ENCODE measurements at places on chromosomes 7 and 10.
A peak's percentile ranks its signal among the peaks of the same experiment; 100 is the strongest.

GRCh38 chr10:77012812-77013500 is 624.7 kb downstream of the KCNMA1 start:
- no peak for DNase-seq

- no peak for DNase-seq
Observed at GRCh38 chr7:85103962-85104361, 82.9 kb downstream of the SEMA3D start.

DNA sequence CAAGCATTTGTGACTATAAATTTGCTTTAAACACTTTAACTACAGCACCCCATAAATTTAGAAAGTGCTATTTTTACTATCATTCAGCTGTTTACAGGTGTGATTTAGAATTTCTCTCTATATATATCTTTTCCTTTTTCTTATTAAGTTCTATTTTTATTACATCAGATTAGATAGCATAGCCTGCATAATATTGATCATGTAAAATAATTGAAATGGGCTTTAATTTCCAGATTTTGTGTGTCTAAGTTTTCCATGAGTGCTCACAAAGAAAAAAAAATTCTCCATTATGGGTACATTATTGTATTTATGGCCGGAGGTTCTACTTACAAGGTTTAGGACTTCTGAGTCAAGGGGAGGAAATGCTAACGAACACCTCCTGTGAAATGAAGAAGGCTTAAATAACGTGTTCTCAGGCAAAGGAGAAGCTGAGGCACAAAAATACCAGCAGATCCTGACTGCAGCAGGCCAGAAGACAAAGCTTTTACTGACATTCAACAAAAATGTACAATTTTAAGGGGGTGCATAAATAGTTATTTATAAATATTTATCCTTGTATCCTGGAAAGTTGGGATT is 114.2 kb downstream of the RNF133 start:
- DNase-seq = no peak

DNA sequence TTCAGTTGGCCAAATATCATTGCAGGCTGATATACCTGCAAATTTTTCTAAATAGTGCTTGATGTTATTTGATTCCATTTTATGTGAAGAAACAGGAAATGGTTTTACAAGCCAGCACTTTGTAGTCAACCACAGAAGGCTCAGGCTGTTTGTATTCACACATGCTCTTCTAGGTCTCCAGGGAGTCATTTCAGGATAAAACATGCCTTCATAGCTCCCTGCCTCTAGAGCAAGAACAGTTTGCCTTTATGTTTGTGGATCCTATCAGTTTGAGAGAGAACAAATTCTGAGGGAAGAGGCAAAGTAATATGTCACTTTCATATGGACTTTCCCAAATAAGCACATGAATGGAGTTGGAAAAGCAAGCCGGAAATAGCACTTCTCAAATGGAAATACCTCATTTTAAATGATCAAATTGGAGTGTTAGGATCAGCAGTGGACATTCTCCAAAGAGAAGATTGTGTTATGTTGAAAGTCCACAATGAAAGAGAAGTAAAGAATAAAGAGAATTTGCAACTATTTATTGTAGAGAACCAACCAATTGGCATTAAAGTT is 277.6 kb downstream of the KCND2 start:
- no peak for DNase-seq

- no peak for DNase-seq
Observed at GRCh38 chr7:95501261-95501832, 15.6 kb downstream of the ASB4 start.

DNA sequence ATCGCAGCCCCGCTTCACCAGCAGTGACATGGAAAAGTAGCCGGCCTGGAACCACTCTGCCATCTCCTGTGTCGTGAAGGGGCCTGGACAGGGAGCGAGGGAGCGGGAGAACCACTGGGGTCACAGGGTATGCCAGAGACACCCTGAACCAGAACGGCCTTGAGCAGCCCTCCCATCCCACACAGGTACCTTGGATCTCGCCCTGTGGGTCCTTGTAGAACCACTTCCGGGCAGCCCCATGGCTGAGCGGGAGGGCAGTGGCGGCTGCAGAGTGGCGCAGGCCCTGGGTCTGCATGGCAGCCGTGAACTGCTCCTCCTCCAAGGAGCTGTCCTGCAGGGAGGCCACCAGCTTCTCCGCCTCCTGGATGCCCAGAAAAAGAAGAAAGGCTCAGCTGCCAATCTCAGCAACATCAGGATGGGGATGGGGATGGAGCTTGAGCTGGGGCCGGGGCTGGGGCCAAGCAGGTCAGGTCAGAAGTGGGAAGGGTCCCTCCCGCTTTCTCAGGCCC is 9.5 kb downstream of the GIGYF1 start:
- no peak for DNase-seq

DNA sequence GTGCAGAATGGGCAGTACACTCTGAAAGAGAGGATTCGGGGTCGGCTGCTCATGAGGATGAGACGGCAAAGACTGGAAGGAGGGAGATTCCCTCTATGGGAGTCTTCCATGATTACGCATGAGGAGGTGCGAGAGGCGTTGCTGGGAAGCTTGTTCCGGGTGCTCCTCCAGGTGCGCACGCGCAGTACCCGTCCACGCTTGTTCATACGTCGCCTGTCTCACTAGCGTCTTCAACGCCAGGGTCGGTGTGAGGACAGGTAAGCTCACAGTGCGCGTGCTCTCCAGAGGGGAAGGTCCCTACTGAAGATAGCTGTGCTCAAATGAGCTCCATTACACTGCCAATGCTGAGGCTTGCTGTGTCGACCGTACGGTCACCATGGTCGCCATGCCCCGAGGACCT is 39.3 kb upstream of the BNIP3 start:
- no peak for DNase-seq

GRCh38 chr10:132447446-132448247 is 50.6 kb downstream of the PWWP2B start:
- DNase-seq = no peak

- no peak for DNase-seq
Observed at GRCh38 chr10:50540826-50541122, 83.0 kb downstream of the SGMS1 start.

GRCh38 chr10:64619102-64619501 is 1097.9 kb downstream of the REEP3 start:
- no peak for DNase-seq

DNA sequence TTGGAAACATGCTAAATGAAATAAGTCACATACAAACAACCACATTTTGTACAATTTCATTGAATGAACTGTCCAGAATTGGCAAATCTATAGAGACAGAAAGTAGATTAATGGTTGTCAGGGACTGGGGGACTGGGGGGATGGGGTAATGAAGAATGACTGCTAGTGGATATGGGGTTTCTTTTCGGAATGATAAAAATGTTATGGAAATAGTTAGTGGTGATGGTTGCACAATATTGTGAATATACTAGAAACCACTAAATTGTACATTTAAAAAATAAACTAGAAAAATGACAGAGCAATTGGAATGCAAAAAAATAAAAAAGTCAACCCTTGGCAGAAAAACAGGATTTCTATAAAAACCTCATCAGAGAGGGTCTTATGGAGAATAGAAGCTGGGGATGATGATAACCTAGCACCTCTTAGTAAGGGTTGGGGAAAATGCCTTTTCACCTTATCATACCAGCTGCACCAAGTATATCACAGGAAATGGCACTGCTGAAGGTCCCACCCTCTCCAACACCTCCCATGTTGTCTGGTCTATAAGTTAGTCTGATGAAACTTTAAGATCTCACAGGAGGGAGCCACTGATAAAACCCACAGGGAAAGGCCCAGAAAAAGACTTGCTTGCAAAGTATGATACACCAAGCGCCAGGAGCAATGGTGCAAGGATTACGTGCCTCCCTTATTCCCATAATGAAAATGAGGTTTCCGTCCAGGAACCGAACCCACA is 23.1 kb upstream of the JAZF1 start:
- DNase-seq = no peak

- no peak for DNase-seq
Observed at GRCh38 chr7:139870380-139870779, 41.3 kb downstream of the TBXAS1 start.

DNA sequence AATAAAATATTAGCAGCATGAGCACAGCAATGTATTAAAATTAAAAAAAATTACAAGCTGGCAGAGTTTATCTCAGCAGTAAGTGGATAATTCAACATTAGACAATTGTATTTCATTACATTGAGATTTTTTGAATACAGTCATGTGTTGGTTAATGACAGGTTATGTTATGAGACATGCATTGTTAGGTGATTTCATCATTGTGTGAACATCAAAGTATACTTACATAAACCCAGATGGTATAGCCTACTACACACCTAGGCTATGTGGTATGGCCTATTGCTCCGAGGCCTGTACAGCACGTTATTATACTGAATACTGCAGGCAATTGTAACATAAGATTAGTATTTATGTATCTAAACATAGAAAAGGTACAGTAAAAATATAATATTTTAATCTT is 29.7 kb downstream of the CCDC6 start:
- DNase-seq = peak; percentile 33

- DNase-seq = peak; percentile 26
Observed at GRCh38 chr7:97819161-97819560, 53.0 kb downstream of the ASNS start.

Measured in COR-L47 (cell line).